ENCODE measurements at places on chromosomes 6 and 20. TPM values are rescaled to one million over a fixed set of nuclear protein-coding genes. Genes with fewer than 3 reads are reported as not detected.

PAX1 gene
- 0.23 TPM for total RNA-seq

RNF39 gene
- total RNA-seq, result not detected

MEI4 gene
- 1.2 TPM for total RNA-seq

SMLR1 gene
- 0.29 TPM for total RNA-seq

BANF2 gene
- total RNA-seq, result not detected

COX4I2 gene
- total RNA-seq, result 4.5 TPM

IL17F gene
- not detected for total RNA-seq

RCAN2 gene
- total RNA-seq, result 11.9 TPM

ADGRG6 gene
- 37.0 TPM for total RNA-seq

AGER gene
- 6.0 TPM for total RNA-seq

GRM1 gene
- total RNA-seq, result 0.23 TPM

SLX4IP gene
- total RNA-seq, result 6.7 TPM

HLA-DRA gene
- 136 TPM for total RNA-seq

DEFB124 gene
- total RNA-seq, result not detected

ROS1 gene
- 0.23 TPM for total RNA-seq

PLCB1 gene
- total RNA-seq, result 78.4 TPM

Measured in metanephros (tissue), 2 donors.